ENCODE measurements at places on chromosomes 1 and 21.

GRCh38 chr1:226268421-226269124 is 40.4 kb downstream of the LIN9 start:
- DNase-seq: no peak

- DNase-seq: no peak
These were observed 149.2 kb downstream of the PSMG1 start for GRCh38 chr21:39033878-39034589.

DNA sequence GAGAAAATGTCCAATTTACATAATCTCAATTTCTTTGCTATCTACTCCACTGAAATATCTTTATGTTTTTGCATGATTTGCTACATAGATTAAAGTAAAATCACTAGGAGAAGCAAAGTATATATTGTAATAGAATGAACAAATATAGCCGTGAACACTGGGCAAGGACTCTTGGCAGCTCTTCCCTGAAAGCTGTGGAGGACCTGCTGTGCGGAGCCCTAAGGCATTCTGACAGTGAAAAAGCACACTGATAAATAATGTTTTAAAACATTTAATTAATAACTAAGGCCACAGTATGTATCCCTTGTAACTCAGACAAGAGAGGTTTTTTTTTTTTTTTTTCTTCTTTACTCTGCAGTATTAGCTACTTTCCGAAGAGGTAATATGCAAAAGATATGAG is 256.1 kb upstream of the DPYD start:
- DNase-seq: no peak

- no peak for DNase-seq
These were observed 739 bp upstream of the IFI6 start for GRCh38 chr1:27672750-27673112.

DNA sequence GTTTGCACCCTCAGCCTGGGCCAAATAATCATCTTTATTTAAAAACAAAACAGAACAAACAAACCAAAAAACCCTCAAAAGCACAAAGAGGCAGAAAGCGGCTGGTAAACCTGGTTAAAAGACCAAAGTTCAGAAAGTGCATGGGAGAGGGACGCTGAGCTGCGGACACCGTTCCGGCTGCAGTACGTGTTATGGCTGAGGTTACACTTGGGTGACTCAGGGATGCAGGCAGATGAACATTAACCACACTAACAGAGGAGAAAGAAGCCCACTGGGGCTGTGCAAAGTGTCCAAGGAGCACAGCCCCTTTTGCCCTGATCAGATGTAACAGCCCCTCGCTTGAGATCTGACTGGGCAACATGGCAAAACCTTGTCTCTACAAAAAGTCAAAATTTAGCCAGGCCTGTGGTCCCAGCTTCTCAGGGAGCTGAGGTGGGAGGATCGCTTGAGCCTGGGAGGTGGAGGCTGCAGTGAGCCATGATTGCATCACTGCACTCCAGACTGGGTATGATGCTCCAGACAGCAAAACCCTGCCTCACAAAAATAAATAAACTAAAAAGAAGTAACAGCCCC is 28.3 kb downstream of the GPR157 start:
- no peak for DNase-seq

- DNase-seq: peak; percentile 78
These were observed 10.9 kb upstream of the SESN2 start for GRCh38 chr1:28248273-28249012.

- DNase-seq: no peak
These were observed 213.0 kb downstream of the CRB1 start for GRCh38 chr1:197481101-197481500.

DNA sequence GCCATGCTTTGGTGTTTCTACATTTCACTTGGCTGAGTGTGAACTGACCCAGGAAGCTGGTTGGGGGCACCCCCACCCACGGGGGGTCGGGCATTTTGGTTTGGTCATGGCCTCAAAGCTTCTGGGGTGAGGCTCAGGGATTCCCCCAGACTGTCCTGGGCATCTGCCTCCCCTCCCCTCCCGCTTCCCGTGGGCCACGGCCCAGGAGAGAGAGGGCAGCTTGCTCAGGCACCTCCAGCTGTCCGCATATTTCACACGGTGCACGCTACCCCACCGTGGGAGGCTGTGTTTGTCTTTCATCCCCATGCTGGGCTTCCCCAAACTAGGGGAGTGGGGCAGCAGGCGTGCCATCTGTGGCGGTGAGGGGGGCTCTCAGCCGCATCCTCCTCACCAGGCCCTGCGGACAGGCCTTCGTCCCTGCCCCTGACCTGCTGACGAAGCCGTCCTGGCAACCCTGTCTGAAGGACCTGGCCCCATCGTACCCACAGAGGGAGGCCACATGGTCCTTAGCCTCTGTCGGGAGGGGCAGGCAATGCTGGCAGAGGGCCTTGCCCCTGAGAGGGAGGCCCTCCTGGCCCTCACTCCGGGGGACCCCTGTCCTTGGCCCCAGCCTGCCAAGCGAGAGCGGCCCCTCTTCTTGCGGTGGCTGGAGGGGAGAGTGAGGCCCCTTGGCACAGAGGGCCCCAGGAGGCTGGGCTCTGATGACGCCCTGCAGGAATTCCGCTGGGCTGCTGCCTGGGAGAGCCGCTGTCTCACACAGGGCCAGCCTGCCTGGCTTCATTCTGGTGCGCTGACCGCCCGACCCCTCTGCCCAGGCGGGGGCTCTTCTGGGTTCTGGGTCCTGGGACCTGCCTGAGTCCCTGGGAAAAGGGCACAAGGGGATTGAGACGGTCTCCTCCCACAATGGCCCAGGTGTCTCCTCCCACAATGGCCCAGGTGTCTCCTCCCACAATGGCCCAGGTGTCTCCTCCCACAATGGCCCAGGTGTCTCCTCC is 22.1 kb downstream of the TP73 start:
- DNase-seq: no peak

- no peak for DNase-seq
These were observed 91.4 kb downstream of the HMCN1 start for GRCh38 chr1:185825556-185825955.

DNA sequence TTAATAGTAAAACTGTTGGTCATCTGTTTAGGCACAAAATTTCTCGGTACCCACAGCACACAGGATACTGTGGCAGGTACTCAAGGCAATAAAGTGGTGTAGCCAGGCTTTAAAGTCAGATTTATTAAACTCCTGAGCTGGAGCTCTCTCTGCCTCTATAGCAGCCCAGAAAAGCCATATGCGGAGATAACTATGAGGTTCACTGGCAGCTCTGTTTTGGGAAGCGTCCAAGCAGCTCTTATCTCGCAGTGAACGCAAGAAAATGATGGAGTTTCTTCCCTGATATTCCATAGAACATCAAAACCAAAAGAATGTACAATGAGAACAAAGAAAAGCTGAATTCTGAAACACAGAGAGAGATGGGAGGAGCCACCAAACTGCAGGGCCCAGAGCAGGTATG is 248.3 kb downstream of the C1orf94 start:
- no peak for DNase-seq

GRCh38 chr1:167737169-167737568 is 15.4 kb downstream of the MPZL1 start:
- no peak for DNase-seq

DNA sequence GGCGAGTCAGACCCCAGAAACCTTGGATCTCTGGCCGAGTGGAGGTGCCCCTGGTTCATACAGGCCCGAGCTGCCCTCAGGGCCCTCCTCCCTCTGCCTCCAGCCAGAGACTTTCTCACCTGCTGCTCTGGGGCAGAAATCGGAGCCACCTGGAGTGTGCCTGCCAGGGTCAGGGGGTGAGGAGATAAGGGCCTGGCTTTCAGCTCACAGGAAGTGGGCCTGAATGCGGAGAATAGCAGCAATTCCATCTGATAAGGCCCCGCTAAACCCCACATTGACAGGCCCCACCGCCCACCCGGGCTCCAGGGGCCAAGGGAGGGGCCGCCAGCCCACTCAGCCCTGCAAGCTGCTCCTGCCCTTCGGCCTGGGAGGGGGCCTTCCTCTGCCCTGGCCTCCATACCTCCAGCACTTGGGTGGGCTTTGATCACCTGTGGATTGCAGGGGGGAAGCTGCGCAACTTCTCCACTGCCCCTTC is 123.7 kb upstream of the ARHGEF16 start:
- no peak for DNase-seq

DNA sequence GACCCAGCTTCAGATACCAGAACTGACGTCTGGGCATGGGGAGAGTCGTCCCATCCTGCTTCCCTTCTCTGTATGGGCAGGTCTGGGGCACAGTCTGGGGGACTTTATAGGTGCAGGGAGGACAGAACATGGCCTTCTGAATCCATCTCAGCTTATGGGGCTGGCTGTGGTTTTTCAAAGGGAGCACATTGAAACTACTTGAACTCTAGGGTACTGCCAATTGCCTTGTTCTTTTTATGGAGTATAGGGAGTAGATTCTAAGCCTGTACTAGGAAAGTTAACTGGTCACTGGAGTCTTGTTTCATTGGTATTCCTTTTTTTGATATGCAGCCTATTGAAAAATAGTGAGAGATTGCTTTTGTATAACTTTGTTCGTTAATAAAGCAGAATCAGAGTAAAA is 90.2 kb downstream of the ATP5PO start:
- DNase-seq: no peak

DNA sequence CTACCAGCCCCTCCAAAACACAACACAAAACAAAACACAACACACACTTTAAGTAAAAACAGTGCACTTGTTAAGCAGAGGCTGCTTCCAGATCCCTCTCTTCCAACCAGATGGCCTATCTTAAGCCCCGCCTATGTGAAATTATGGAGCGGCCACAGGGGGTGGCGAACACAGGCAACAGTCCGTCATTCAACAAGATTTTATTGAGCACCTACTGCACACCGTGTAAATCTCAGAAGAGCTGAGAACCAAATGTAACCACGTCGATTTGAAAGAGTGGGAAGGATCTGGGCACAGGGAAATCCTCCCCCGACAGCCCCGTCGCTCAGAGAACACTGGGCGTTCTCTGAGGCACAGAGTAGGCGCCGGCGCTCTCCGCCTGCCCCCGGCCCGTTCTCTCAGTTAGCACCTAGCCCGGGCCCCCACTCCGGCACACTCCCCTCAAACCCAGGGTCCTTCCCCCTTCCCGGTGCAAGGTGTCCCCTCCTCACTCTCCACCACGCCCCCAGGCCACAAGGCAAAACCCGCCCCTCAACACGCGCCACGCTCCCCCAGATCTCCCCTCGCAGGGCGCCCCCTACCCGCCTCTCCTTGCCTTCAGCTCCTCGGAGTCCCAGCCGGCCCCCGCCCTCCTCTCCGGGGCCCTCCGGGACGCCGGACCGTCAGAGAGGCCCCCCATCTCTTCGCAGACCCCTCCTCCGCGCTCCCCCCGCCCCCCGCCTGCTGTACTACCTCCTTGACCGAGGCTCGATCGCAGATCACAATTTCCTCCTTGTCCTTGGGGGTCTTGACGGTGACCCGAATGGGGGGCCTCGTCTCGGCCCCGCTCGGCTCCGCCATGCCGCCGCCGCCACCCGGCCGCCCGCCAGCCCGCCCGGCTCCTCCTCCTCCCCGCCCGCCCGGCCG is 483 bp downstream of the UBQLN4 start:
- peak; percentile 59 for DNase-seq

- DNase-seq: peak; percentile 24
These were observed 241.8 kb downstream of the TRABD2B start for GRCh38 chr1:47755101-47755990.

DNA sequence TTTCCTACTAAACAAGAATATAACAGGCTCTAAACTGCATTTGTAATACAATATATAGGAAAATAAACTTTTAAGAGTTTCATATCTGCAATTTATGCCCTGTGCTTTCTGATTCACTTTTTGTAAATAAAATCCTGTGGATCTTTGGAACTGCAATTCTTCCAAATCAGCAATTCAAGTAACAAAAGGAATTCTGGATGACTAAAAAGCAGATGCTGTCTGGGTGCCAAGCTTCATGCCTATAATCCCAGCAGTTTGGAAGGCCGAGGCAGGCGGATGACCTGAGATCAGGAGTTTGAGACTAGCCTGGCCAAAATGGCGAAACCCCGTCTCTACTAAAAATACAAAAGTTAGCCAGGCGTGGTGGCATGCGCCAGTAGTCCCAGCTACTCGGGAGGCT is 6.3 kb downstream of the NME7 start:
- DNase-seq: no peak

- DNase-seq: no peak
These were observed 2.8 kb upstream of the MTF2 start for GRCh38 chr1:93076268-93076667.

DNA sequence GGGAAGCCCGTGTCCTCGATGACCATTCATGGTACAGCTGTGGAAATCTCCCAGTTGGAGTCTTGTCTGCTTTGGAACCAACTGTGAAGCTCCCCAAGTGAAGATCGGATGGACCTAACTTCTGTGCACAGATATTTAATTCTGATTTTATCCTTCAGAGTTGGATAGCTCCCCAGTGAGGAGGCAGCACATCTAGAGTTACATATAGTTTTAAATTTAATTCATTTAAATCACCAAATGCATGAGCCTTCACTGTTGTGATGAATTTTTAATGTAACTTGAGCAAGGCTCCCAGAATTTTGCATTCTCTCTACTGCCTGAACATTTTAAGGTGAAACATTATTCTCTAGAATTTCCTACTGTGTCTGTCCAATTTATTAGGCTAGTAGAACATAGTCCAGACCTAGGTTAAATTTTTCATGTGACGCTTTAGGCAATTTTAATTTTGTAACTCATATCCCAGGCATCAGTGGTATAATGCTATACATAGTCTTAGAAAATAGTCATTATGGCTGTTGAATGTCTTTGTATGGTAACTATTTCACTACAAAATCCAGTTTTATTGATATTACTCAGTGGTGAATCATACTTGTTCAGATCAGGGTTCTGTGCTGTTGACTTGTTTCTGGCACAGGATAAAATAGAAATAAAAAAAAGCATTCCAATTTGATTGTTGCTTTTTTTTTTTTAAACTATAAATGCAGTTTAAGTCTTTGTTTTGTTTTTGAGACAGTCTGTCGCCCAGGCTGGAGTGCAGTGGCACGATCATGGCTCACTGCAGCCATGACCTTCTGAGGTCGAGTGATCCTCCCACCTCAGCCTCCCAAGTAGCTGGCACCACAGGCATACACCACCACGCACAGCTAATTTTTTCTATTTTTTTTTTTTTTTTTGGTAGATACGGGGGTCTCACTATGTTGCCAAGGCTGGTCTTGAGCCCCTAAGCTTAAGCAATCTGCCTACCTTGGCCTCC is 66.9 kb downstream of the PRDM2 start:
- no peak for DNase-seq

DNA sequence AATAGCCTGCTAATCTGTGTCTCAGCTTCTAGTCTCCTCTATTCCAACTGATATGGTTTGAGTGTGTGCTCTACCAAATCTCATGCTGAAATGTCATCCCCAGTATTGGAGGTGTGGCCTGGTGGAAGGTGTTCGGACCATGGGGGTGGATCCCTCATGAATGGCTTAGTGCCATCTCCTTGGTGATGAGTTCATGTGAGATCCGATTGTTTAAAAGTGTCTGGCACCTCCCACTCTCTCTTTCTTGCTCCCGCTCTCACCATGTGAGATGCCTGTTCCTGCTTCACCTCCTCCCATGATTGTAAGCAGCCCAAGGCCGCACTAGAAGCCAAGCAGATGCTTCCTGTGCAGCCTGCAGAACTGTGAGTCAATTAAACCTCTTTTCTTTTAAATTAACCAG is 73.5 kb upstream of the CAMK1G start:
- no peak for DNase-seq

- DNase-seq: no peak
These were observed 30.9 kb upstream of the RBM15 start for GRCh38 chr1:110308247-110308646.

- DNase-seq: no peak
These were observed 67.6 kb upstream of the LRRC8B start for GRCh38 chr1:89457046-89457445.

Measured in activated CD4-positive, alpha-beta T cell treated with anti-CD3 and anti-CD28 coated beads, Interleukin-2, amount 50 U/mL, for 4 hours (primary cell).